ENCODE measurements at places on chromosomes 6 and 20. TPM values are rescaled to one million over a fixed set of nuclear protein-coding genes. Genes with fewer than 3 reads are reported as not detected.

GRCh38 chr20:48211238-48211637, 426.0 kb upstream of the SULF2 start:
- DNase-seq: no peak

DNA sequence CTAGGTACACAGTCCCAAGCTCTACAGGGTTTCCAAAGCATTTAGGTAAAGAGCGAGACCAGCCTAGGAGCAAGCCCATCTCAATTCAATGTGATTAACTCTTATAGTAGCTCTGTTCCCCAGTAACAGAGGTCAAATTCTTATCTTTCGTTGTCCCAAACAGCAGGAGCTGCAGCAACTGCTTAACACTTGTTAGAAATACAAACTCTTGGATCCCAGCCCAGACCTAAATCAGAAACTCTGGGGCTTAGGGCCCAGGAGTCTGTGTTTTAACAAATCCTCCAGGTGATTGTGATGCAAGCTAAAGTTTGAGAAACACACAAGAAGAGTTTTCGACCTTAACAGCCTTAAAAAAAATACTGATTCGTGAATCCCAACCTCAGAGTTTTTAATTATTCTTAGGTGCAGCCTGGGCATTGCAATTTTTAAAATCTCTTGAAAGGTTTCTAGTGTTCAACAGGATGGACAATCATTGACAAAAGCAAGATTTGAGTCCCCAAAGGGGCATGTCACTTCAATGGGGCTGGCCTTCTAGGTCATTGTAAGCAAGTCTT, 127.4 kb upstream of the HCRTR2 start:
- DNase-seq: no peak

GRCh38 chr6:23659125-23659524, 466.9 kb upstream of the NRSN1 start:
- peak; percentile 91 for DNase-seq

The SLC25A27 gene
- total RNA-seq: 22.6 TPM

- no peak for DNase-seq
These were observed 157.9 kb downstream of the CD83 start for GRCh38 chr6:14275493-14275851.

The MOG gene
- total RNA-seq: not detected

DNA sequence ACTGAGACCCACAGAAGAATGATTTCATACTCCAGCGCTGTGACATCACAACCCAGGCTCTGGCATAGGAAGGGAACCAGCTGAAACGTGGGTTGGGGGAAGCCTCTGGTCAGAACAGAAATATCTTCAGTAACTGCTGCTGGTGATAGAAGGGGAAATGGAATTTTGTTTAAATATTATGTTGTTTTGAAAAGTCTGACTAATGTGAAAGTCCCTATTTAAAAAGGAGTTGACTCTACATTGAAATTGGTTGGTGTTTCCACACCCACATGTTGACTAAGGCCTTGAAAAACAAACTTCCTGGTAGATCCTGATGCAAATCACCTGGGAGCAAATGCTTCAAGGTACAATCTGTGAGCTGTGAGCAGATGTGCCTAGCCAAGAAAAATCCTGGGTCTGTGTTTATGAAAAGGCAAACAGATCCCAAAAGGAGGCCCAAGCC, 24.5 kb upstream of the TCP11 start:
- DNase-seq: no peak

The TBP gene
- 16.7 TPM for total RNA-seq

The TRIM39 gene
- 17.7 TPM for total RNA-seq

- DNase-seq: no peak
These were observed 75.2 kb downstream of the SOX4 start for GRCh38 chr6:21668795-21669194.

The ZNF165 gene
- total RNA-seq: 3.6 TPM

GRCh38 chr6:36204068-36204753, 7.7 kb downstream of the BRPF3 start:
- no peak for DNase-seq

The MAS1 gene
- not detected for total RNA-seq
